A549 treated with Mapracorat at 1 μM for 4 hours (cell line): ENCODE measurements at places on chromosomes 13 and 19. TPM values are rescaled to one million over a fixed set of nuclear protein-coding genes. Genes with fewer than 3 reads are reported as not detected.

The SAFB2 gene
- total RNA-seq, result 25.9 to 41.1 TPM (median 34.7 TPM) in 5 replicates

The SIGLEC5 gene
- total RNA-seq, result not detected in 5 replicates

The PGLYRP2 gene
- total RNA-seq, result 0.06 TPM in 1 of 5 replicates, not detected in the others

The C19orf85 gene
- total RNA-seq, result not detected in 5 replicates

The NRTN gene
- 0.36 to 1.4 TPM (median 0.73 TPM) in 5 replicates for total RNA-seq

The CRX gene
- total RNA-seq, result not detected in 5 replicates

The CGB7 gene
- 0.36 to 0.83 TPM (median 0.53 TPM) in 5 replicates for total RNA-seq

The GFY gene
- 0.08 to 0.22 TPM (median 0.19 TPM) in 4 of 5 replicates, not detected in the other for total RNA-seq

The PRR19 gene
- total RNA-seq, result 2.8 to 4.4 TPM (median 3.8 TPM) in 5 replicates

The FCER2 gene
- not detected in 5 replicates for total RNA-seq

The HIPK4 gene
- total RNA-seq, result 0.17 to 0.38 TPM (median 0.26 TPM) in 5 replicates

The PCDH9 gene
- 5.2 to 6.9 TPM (median 6.4 TPM) in 5 replicates for total RNA-seq

The ZNF296 gene
- 9.3 to 15.7 TPM (median 13.8 TPM) in 5 replicates for total RNA-seq

The ACP7 gene
- 0.05 to 0.17 TPM in 2 of 5 replicates, not detected in the others for total RNA-seq

The FLT1 gene
- total RNA-seq, result 0.02 to 0.04 TPM in 2 of 5 replicates, not detected in the others

The SULT2B1 gene
- 14.1 to 18.6 TPM (median 16.0 TPM) in 5 replicates for total RNA-seq

The C13orf42 gene
- total RNA-seq, result not detected in 5 replicates

The REEP6 gene
- 4.4 to 5.8 TPM (median 4.9 TPM) in 5 replicates for total RNA-seq

The AP1M2 gene
- 26.8 to 54.6 TPM (median 42.7 TPM) in 5 replicates for total RNA-seq

The HRC gene
- not detected in 5 replicates for total RNA-seq

The EBI3 gene
- 2.8 to 4.4 TPM (median 3.3 TPM) in 5 replicates for total RNA-seq

The PEAK3 gene
- total RNA-seq, result 0.08 to 0.15 TPM (median 0.11 TPM) in 3 of 5 replicates, not detected in the others

The GPC6 gene
- 3.4 to 6.4 TPM (median 5.4 TPM) in 5 replicates for total RNA-seq

The RSPH6A gene
- not detected in 5 replicates for total RNA-seq

The MYO1F gene
- total RNA-seq, result 0.16 to 0.48 TPM (median 0.24 TPM) in 5 replicates

The TLE6 gene
- total RNA-seq, result 4.1 to 6.6 TPM (median 5.0 TPM) in 5 replicates

The ZSWIM9 gene
- 4.9 to 7.0 TPM (median 7.0 TPM) in 5 replicates for total RNA-seq
